ENCODE measurements at places on chromosomes 5 and 9. TPM values are rescaled to one million over a fixed set of nuclear protein-coding genes. Genes with fewer than 3 reads are reported as not detected.

DNA sequence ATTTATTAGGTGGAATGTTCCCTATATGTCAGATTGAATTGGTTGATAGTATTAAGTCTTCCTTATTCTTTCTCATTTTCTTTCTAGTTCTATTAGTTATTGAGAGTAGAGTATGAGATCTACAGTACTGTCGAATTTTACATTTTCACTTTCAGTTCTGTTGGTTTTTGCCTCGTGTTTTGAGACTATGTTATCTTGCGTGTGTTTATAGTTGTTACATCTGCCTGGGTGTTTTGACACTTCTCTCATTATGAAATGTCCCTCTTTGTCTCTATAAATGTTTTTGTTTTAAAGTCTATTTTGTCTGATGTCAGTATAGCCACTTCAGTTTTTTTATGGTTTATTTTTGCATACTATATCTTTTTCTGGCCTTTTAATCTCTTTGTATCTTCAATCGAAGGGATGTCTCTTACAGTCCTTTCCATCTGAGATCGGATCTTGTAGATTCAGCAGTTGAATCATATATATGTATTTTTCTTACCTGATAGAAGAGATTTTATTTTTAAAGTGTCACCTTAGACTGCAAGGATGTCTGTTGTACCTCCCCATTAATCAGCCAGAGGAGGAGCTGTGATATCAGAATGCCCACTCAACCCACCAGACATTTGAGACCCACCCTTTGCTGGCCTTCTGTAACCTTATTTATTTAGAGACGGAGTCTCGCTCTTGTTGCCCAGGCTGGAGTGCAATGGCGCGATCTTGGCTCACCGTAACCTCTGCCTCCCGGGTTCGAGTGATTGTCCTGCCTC is 20.7 kb downstream of the EHMT1 start:
- DNase-seq, result no peak

DNA sequence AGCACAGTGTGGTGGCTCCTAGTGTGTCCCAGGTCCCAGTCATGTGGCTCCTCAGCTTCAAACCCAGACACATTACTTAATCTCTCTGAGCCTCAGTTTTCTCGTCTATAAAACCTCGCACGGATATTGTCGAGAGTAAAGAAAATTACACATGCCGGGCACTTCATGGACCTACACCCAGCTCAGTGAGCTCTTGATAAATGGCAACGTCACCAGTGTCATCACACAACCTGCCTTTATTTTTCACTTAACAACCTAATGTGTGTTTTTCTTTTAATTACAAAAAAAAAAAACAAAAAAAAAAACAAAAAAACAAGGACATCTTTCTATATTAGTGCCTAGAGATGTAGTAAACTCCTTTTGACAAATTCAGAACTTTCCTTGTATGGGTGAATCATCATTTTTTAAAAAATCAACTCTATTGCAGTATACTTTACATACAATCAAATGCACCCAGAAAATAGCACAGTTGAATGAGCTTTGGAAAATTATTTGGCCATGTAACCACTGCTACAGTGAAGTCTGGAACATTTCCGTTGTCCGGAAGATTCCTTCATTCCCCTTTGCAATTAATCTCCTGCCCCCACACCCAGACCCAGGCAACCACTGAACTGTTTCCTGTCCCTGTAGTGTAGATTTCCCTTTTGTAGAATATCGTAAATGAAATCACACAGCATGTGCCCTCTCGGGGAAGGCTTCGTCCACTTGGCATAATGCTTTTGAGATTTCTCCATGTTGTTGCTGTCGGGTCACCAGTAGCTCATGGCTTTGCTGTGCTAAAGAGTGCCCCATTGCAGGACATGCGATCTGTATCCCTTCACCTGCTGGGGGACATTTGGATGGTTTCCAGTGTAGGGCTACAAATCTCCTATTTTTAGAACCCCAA is 100.4 kb upstream of the LARP1 start:
- no peak for DNase-seq

GRCh38 chr5:139186261-139186660 is 11.9 kb downstream of the SIL1 start:
- no peak for DNase-seq

DNA sequence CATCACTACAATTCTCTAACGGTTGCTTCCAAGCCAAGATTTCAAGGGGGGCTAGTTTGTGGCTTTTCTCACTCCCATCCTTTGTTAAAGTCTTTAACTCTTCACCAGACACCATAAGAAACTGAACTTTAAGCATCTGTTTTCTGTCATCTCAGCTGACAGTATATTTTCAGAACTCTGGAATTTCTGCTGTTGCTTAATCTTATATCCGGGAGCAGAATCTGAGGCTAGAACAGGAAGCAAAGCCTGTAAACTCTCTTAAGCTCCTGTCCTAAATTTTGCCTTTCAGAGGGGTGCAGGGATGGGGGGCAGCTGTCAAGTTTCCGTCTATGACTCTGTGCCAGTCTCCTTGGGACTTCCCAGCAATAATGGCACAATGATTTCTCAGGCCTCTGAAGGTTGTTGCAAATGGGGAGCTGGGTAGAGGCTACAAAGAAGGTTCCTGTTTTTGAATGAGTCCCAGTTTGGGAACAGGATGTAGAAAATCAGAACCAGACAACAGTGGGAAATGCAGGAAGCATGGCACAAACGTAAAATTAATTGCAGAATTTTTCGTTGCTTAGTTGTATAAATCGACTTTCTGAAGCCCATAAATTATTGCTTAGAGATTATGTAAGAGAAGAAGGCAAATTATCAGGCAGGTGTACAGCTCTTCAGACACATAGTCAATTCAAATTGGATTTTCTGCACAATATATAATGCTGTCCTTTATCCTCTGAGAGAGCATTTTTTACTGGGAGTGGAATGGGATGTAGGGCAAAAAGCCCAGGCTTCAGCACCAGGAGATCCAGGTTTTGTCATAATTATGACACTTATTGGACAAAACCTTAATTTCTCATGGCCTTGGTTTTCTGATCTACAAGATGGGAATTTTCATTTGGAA is 430.9 kb downstream of the DMAC1 start:
- DNase-seq, result no peak

DNA sequence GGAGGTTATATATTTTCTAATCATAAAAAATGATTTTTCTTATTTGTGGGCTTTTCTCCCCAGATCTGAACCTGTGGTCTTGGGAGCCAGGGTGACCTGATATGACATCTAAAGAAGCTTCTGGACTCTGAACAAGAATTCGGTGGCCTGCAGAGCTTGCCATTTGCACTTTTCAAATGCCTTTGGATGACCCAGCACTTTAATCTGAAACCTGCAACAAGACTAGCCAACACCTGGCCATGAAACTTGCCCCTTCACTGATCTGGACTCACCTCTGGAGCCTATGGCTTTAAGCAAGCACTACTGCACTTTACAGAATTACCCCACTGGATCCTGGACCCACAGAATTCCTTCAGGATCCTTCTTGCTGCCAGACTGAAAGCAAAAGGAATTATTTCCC is 59.0 kb upstream of the RIC1 start:
- no peak for DNase-seq

DNA sequence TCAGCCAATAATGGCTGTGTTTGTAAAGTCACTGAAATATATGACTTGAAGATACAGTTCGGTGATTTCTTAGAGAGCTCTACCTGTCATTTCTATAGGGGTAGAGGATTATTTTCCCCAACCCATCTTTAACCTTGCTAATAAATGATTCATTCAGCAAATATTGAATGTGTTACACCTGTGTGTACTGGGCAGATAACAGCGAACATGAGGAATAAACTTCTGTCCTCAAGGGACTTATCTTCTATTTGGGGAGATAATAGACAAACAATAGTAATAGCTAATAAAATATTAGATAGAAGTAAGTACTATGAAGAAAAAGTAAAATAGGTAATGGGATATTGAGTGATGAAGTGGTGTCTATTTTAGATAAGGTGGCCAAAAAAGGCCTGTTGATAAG is 9.3 kb downstream of the TTC23L start:
- no peak for DNase-seq

Gene NUTM2F
- total RNA-seq, result not detected

Gene FGF1
- total RNA-seq, result not detected

Gene NDOR1
- 25.3 TPM for total RNA-seq

Measured in activated naive CD4-positive, alpha-beta T cell treated with anti-CD3 and anti-CD28 coated beads for 36 hours (primary cell).